Inflammatory macrophage treated with lipopolysaccharide for 4 hours (primary cell): ENCODE measurements at places on chromosomes 2 and 18.

DNA sequence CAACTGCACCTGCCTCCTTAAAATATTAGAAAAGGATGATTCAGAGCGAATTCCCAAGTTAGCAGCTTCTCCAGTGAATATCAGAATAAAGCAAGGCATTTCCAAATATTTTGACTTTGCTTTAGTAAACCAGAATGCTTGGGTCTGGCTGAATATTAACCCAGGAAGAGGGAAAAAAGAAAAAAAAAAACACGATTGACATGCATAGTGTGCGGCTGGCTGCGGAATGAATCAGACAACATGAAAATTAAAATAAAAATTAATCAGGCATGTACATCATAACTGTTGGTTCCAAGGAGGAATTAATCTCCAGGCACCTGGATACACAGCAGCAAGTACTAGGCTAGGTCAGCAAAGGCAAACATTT, 105.8 kb upstream of the NCKAP5 start:
- DNase-seq = no peak

DNA sequence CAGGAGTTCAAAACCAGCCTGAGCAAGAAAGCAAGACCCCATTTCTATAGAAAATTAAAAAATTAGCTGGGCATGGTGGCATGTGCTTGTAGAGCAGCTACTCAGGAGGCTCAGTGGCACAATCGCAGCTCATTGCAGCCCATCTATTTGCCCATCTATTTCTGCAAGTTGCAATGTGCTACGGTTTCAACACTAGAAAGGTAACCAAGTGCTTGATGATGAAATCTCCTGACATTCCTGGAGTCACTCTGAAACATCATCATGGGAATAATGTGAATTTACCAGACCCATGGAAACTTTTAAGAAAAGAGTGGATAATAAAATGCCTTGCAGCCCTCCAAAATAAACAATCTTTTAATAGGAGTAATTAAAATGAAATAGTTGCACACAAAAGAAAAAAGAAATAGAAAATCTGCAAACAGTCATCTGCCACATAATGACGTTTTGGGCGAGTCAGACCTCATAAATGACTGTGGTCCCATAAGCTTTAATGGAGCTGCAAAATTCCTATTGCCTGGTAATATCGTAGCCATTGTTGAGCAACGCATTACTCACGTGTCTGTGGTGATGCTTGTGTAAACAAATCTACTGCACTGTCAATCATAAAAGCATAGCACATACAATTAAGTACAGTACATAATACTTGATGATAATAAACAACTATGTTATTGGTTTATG, 46.6 kb upstream of the AMMECR1L start:
- DNase-seq = peak; percentile 6

- no peak for DNase-seq
Observed at GRCh38 chr2:53559302-53559966, 208.2 kb upstream of the CHAC2 start.

GRCh38 chr18:32937066-32937465, 164.2 kb upstream of the KLHL14 start:
- no peak for DNase-seq

- DNase-seq = peak; percentile 44
Observed at GRCh38 chr18:56541340-56541739, 97.1 kb downstream of the TXNL1 start.

DNA sequence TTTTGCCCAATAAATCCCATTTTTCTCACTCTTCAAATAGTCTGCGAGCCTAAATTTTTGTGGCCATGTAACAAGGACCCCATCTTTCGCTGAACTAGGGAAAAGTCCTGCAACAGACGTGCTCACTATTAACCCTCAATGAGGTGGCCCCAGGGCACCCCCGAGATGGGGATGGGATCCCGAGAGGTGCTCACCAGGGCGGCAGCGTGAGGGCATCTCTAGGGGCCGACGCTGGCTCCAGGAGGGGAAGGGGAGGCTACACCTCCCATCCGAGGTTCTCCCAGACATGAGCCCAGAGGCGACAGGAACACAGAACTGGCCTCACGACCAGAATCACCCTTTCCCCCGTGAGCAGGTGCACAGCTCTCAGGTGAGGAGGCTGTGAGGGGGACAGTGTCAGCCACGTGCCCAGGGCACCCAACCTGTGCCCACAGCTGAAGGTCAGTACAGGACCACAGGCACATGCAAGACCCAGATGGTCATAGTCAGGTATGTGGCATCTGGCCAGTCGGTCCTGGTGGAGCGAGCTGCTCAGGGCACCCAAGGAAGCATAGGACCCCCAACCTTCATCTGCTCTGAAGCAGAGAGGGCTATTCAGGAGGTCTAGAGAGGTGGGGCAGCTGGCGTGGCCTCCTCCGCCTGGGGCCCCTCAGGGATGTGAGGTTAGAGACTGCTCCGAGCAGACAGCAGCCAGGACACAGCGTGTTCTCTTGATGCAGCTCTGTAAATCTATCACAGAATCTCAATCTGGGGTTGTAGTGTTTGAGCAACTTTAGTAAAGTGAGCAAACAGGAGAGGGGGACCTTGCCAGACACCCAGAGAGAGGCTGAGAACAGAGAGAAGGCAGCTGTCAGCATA, 62.8 kb downstream of the PXDN start:
- DNase-seq = no peak

- DNase-seq = no peak
Observed at GRCh38 chr2:240573071-240573515, 4.8 kb downstream of the RNPEPL1 start.

GRCh38 chr2:23563673-23564614, 179.0 kb downstream of the KLHL29 start:
- no peak for DNase-seq

DNA sequence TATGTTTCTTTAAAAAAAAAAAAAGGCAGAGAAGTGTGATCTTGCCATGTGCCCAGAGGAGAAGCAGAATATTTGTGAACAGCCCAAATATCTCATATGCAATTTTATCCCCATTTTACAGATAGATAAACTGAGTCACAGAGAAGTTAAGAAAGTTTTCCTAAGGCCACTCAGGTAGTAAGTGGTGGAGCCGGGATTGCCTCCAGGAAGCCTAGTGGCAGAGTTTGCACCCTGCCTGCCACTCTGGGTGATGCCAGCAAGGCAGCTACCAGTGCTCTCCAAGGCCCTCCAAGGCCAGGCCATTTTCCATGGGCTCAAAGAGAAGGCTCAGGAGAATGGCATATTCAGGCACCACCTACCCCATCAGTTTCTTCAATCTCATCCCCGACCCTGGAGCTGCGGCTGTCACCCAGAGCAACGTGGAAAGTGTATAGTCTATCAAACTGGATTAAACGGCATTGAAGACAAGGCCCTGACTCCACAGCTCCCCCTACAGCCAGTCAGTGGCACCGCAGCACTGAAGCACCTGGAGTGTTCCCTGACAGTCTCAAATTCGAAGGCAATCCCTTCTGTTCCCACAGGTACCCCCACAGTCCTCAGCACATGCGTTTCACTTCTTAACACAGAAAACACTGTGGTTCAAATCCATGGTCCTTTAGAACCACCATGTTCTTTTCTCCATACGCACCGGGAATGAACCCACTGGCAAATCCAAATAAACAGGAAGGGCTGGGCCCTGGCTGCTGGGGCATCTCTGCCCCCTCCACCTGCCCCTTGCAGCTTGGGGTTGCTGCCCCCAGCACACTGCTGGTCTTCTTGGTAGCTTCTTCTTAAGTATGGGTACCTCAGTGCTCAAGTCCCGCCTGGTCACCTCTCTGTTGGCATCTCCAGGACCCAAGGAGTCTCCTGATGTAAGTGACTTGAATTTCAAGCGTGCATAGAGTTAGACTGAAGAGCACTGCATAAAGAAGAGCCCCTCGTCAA, 175.3 kb downstream of the INHBB start:
- peak; percentile 25 for DNase-seq

- DNase-seq = no peak
Observed at GRCh38 chr2:2731101-2731815, 400.2 kb upstream of the MYT1L start.

- peak; percentile 5 for DNase-seq
Observed at GRCh38 chr2:167964650-167965413, 282.6 kb downstream of the STK39 start.

GRCh38 chr2:35343135-35343534, 1012.4 kb upstream of the CRIM1 start:
- DNase-seq = no peak

DNA sequence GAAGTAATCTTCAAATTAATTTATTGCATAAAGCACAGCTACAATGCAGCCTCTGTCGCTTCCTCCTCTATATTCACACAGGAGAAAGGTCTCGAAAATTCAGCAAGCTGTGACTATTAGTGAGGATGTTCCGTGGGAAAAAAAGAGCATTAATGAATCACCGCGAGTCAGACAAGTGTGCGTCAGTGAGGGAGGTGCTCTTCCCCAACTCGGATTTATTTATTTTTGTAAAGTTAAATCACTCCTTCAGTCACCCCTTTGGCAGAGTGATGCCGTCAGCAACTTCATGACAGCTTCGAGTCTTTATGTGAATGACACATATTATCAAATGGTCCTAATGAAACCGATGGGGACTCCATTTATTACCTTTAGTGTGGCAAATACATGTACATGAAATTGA, 648.9 kb upstream of the SALL3 start:
- no peak for DNase-seq

DNA sequence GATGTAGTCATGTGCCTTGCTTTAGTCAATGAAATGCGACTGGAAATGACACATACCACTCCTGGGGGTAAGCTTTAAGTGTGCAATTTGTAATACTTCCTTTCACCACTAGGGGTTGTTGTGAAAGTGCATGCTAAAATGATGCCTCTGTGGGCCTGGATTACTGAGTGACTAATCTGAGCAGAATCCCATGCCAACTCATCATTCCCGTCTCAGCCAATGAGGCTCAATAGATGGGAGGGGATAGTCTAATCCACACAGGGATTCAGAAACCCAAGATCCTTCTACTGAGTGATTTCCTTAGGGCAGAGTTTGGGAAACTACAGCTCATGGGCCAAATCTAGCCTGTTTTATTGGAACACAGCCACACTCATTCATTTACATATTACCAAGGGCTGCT, 54.0 kb downstream of the HRH4 start:
- DNase-seq = peak; percentile 55

DNA sequence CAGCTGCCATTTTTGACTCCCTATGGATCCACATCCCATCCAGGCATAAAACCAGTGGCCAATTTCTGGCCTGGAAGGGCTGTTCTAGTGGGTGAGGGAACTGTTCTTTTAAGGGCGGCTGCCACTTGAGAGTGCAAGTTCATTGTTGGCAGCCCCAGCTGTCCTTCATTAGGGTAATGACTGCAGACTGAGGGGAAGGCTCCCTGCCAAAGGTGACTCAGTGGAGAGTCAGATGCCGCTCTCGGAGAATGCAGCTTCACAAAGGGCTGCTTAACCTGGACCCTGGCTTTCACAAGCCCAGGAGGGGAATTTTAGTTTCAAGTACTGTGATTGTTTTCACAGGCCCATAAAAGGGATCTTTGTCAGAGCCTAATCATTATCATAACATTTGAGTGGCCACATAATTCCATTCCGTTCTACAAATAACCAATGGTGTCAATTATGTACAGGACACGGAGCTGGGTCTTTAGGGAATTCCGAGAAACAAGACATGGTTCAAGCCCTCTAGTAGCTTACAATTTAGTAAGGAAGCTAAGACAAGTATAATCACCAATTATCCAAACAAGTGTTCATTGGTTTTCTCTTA, 235.7 kb downstream of the CDCA7 start:
- no peak for DNase-seq

- peak; percentile 78 for DNase-seq
Observed at GRCh38 chr2:225995796-225996461, 596.4 kb downstream of the NYAP2 start.

DNA sequence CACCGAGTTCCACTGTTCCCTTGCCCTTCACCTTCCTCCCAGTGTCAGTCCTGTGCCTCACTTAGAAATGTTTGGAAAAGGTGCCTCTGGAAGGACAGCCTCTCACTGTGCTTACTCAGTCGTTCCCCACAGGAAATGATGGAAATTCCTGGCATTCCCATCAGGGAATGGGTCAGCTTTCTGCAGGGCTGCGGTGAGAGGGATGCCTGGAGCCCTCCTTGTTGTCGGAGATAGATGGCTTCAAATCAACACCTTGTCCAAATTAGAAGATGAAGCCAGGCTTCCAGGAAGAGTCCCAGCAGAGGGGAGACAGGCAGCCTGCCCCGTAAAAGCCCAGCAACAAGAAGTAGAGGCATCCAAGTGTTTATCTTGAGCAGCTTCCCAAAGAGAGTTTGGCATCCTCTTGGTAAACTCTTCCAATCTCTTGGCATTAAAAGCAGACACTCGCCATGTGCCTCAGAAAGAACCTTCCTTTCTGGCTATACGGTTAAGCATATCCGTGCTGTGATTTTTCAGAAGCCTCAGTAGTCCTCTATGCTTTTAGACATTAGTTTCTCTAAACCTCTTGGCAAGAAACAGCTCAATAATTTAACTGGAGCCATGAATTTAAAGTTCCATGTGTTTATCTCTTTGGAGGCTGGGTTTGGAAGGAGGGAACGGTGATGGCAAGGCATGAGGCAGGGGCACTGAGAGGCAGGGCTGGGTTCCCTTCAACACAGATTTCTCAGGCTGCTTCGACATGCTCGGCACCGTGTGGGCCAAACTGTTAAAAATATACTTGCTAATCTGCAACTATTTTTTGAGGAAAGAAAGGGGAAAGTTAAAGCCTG, 25.1 kb downstream of the COLEC12 start:
- no peak for DNase-seq

DNA sequence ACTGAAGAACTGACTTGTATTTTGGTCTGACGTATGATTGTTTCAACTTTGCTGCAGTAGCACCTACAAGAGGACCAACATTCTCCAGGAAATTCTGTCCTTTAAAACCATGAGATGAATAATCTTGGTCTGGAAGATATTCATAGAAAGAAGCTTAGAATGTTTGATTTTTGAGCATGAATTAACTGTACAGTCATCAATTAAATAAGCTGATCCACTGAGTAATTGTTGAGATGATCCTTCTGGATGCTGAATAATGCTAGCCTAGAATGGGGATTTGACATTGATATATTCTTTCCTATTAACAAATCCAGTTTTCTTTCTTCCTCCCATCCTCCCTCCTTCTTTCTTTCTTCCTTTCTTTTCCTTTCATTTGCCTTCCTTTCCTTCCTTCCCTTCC, 39.0 kb upstream of the CDK5R2 start:
- DNase-seq = no peak

- DNase-seq = peak; percentile 74
Observed at GRCh38 chr18:7272311-7273049, 41.6 kb downstream of the LRRC30 start.

GRCh38 chr2:42864641-42865280, 72.4 kb upstream of the HAAO start:
- no peak for DNase-seq
